ENCODE measurements at places on chromosomes 6 and 20.

GRCh38 chr6:163398115-163398514, 16.4 kb upstream of the QKI start:
- no peak for DNase-seq

DNA sequence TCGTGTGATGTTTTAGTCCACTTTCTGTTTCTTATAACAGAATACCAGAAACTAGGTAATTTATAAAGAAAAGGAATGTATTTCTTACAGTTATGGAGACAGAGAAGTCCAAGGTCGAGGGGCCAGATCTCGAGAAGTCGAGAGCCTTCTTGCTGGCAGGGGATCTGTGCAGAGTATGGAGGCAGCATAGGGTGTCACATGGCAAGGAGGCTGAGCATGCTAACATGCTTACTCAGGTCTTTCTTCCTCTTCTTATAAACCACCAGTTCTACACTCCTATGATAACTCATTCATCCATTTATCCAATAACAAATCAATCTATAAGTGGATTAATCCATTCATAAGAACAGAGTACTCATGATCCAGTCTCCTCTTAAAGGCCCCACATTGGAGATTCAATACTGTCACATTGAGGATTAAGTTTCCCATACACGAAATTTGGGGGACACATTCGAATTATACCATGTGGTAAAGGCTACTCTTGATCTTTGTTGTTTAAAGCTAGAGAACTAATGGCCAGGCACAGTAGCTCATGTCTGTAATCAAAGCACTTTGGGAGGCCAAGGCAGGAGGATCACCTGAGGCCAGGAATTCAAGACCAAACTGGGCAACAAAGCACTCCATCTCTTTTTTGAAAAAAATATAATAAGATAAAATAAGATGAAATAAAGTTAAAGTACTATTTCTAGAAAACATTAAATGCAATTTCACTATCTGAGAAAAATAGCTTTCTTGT, 2.1 kb downstream of the GOPC start:
- DNase-seq = peak; percentile 11

DNA sequence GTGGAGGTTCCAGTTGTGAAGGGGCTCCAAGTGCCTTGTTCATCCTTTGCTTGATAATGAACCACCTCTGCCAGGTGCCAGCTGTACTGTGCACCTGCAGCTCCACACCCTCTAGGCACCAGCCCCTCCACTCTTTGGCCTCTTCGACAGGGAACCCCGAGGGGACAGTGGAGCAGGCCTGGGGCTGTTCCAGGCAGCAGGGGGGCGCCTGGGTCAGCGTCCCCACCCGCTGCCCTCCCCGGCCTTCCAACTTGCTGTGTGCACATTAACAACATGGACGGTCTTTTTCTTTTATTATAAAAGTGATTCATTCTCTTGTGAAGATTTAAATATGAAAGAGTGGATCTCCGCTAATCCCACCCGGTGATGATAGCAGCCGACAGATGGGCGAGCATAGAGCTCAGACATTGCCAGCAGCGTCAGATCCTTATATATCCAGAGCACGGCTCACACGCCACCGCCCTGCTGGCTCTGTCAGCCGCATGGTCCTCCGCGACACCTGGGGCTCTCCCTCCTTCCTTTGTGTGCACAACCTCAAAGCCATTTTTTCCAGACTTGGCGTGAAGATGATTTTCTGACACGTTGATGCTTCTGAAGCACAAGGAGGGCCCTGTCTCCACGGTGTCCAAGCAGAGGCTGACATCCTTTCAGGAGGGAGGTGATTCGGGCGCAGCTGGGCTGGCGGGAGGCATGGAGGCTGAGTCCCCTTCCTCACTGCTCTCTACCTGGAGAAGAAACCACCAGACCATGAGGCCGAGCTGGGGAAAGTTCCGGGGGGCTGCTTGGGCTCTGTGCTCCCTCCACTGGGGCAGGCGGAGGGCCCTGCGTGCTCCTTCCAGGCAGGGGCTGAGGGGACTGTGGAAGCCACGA, 22.2 kb upstream of the MRGBP start:
- DNase-seq = peak; percentile 20

DNA sequence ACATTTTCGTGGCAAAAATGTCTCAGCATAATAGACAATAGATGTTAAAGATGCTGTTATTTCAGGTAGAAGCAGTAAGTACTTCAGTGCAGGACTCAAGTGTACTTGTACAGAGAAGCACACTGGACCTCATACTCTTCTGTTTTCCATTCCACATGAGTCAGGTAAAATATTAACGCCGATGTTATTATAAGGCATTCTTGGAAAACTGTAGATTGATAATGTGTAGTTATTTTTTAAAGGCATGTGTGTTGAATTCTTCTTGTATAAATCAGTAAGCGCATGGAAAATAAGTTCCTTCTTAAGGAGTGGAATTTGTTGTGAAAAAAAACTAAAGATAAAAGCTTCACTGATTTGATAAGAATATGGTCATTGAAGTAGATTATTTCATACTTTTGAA, 45.8 kb downstream of the DOP1A start:
- DNase-seq = no peak

- DNase-seq = peak; percentile 70
Measured at GRCh38 chr6:152206072-152206818, 398.8 kb downstream of the ESR1 start.

GRCh38 chr6:126312013-126312665, 27.8 kb upstream of the CENPW start:
- DNase-seq = no peak

- DNase-seq = no peak
Measured at GRCh38 chr6:101818051-101818450, 424.5 kb downstream of the GRIK2 start.

DNA sequence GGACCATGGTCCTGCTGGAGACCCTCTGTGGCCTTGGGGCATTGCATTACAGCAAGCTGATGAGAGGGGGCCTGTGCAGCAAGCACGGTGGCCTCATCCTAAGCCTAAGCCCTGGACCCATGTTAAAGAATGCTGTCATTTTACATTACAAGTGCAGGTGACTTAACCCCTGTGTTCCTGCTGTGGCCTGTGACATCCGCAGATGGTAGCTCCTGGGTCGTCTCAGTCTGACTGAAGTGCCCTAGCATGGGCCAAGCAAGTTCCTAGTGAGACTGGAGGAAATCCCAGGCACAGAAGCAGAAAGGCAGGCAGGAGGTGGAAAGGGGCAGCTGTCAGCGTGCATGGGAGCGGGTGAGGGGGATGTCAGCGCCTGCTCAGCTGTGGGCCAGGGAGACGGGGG, 252.4 kb downstream of the FNDC1 start:
- no peak for DNase-seq

DNA sequence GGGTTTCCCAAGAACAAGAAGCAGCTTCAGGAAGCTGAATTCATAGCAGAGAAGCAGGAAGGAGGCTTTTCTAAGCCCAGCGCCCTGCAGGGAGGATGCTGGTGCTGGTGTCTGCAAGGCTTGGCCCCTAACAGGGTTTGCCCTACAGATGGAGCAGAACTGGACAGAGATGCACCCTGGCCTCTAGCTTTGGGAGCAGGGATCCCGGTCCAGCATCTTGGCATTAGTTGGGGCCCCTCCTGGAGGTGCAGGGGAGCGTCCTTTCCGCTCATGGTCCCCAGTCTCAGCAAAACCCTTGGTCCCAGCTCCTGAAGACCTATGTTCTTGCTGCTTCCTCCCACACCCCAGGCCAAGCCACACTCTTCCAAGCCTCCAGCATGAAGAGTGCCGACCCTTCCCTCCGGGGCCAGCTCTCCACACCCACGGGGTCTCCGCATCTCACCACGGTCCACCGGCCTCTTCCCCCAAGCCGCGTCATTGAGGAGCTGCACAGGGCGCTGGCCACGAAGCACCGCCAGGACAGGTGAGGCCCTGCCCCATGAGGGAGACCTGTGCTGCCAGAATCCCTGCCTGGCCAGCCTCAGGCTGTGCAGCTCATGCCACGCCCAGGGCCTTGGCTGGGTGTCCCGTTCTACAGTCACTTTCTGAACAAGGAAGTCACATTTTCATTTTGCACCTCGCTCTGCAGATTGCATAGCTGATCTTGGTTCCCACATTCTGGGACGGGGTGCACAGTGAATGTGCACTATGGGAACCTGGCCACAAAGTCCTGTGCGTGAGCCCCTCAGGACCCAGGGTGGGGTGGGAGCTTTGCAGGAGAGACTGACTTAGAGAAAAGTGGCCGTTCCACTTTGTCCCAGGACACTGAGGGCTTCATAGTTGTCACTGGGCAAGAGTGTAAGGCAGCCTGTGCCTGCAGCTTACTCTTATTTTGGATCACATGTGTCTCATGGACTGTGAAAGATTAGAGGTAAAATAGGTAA, 160.2 kb downstream of the SYCP2 start:
- DNase-seq = no peak
